Spleen (tissue), 13 donors: ENCODE measurements at places on chromosomes 4 and X. TPM values are rescaled to one million over a fixed set of nuclear protein-coding genes. Genes with fewer than 3 reads are reported as not detected.

DNA sequence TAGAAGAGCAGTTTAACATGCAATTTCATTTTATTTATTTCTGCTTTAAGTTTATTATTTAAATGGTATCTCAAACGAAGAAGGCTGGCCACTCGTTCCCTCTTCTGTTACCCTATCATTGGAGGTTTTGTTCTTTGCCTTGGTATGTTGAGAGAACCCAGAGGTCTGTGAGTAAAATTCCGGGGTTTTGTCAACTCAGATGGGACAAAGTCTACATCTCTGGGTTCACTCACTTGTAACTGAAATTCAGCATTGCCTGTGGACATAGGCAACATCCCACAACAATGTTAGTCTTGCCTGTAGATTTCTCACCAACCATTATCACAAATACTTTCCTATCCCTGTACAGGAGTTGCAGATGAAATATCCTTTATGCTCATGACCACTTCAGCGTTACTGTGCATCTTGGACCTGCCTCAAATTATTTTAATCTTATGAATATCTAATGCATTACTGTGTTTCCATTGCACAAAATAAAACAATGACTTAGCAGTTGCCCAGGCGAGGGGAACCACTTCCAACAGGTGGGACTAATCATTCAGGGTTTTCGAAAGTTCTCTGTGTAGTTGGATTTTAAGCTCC, 33.5 kb upstream of the CD99 start:
- DNase-seq = no peak

DNA sequence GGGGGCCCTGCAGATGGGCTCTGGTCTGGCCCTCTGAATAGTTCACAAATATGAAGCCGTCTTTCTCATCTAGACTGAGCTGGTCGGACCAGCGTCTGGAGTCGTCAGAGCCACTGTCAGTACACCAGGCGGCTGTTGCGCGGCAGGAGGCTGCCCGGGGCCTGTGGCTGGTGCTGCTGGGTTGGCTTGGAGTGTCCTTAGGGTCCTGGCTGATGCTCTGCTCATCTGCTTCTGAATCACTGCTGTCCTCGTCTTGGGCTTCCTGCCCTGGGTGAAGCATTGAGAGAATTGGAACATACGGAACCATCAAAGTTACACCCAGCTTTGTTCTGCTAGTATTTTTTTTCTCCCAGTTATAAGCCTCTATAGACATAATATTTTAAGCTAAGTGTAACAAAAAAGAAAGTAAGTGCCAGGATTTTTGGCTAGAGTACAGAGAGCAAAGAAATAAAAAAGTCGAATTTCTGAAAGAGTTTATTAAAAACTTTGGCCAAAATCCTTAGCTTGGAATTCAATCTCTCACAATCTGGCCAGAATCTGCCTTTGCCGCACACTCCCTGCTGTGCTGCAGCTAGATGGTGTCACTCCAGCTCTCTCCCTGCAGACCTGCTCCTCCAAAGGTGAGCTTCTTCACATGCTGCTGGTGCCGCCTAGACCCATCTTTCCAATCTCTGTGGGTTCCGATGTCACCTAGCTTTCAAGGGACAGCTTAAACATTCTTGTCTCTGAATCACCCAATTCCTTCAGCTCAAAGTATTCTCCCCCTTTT, 96.2 kb downstream of the CDS1 start:
- DNase-seq = no peak

- DNase-seq = no peak
Observed at GRCh38 chrX:155046129-155046810, 19.6 kb downstream of the FUNDC2 start.

DNA sequence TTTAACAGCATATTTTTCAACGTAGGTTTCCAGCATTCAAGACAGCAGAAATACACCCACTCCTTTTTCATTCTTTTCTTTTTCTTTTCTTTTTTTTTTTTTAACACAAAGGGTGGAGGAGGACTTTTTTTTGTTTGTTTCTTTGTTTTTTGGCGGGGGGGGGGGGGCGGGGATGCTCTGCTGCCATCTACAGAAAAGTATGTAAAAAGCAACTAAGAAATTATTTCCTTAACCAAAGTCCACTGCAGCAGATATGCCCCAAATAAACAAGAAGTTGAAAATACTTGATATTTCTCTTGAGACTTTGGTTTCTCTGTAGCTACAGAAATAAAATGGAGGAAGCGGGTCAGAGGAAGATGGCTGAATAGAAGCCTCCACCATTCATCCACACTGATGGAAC, 63.2 kb upstream of the PBDC1 start:
- no peak for DNase-seq

The H2BW2 gene
- not detected for polyA plus RNA-seq

The PABPC1L2A gene
- not detected for polyA plus RNA-seq

The AADAT gene
- polyA plus RNA-seq = 1.3 TPM

The AMOT gene
- polyA plus RNA-seq = 0.52 TPM

The CCDC158 gene
- 0.02 TPM for polyA plus RNA-seq
